ENCODE measurements at places on chromosomes 6 and 20.

- no peak for DNase-seq
Observed at GRCh38 chr6:14661691-14662090, 544.1 kb downstream of the CD83 start.

GRCh38 chr20:33601861-33602260 is 60.3 kb upstream of the C20orf144 start:
- no peak for DNase-seq

- no peak for DNase-seq
Observed at GRCh38 chr6:30530014-30530413, 26.3 kb downstream of the GNL1 start.

GRCh38 chr6:169215201-169215681 is 38.4 kb downstream of the THBS2 start:
- no peak for DNase-seq

GRCh38 chr6:7166410-7167293 is 58.9 kb downstream of the RREB1 start:
- DNase-seq, result no peak

GRCh38 chr6:36353411-36353915 is 16.8 kb upstream of the BNIP5 start:
- no peak for DNase-seq

DNA sequence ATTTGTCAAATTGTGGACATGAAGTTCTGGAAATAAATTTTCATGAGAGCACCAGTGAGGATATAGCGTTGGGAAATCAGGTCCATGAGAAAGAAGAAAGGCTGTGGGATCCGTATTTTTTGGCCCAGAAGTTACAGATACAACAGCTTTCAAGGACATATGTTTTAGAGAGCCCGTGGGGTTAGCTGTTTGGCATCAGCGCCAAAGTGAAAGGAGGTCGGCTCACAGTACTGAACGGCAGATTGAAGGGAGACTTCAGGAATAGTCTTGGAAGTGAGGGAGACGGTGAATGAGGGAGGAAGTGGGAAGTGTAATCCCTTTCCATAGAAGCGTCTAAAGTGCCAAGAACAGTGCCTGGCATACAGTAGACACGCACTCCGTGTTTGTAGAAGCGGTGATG is 31.8 kb downstream of the ZDHHC14 start:
- no peak for DNase-seq

DNA sequence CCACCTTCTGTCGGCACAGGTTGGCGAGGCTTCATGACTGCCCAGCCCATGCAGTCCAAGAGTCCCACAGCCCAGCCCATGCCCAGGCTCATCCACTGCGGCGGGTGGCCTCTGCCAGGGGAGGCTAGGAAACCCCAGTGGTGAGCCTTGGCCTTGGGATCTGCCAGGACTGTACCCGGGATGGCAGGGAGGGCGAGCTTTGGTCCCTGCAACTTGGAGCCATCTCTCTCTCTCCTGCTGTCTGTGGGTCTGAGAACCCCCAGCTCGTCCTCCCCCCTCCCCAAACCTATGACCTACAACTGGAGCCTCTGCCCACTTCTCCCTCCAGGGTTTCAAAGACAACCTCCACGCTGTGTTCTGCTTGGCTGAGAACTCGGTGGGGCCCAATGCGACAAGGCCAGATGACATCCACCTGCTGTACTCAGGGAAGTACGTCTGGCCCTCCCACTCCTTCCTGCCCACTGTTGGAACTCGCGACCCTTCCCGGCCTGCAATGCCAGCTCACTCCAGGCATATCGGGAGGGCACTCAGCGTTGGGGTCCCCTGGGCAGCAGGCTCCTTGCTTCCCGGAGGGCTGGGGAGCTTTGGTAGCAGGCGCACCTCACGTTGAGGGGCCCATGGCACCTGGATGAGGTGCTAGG is 19.7 kb downstream of the NPEPL1 start:
- no peak for DNase-seq

DNA sequence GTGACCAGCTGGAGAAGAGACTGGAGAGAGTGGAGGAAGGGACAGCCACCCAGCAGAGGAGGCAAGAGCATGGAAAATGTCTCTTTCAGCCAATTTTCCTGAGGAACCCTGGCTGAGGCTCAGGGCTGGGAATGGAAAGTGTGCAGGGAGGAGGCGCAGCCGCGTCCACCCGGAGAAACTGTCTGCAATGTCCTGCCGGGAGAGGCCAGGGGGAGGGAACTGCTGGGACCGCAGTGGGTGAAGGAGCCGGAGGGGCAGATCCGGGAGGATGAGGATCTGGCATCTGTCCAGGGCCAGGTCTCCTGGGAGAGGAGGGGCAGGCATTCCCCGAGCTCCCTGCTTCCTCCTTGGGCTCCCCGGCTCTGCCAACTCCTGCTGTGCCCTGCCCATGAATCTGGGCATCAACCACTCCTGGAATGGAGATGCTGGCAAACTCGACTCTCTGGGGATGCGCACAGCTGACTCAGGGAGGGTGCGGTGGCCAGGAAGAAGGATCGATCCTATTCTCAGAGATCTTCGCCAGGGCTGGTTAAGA is 17.4 kb upstream of the HM13 start:
- no peak for DNase-seq

DNA sequence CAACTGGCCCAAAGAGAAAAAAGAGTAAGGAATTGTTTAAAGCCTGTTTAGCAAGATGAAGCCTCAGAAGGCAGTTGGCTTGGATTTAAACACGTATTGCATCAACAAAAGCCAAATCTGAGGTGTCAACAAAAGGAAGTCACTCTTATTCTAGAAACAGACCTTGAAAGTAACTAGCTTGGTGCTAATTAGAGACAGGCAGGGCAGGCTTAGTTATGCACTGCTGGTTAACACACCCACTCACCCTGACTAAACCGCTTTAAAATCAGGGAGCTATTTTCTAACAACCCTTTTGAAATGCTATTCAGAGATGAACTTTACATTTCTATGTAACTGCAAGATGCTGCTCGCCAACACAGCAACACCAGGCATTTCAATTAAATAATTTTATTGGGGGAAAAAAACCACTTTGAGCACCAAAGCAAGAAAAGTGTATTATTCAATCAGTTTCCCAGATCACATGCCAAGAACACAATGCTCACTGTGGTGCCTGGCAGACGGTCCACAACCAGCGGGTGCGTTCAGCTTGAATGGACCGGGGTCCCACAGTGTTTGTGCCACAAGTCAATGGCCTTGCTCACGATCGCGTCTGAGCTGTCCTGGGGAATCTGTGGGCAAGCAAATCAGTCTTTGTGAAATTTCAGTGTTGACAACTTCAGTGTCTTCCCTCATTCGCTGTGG is 23.6 kb downstream of the TBC1D7 start:
- no peak for DNase-seq

DNA sequence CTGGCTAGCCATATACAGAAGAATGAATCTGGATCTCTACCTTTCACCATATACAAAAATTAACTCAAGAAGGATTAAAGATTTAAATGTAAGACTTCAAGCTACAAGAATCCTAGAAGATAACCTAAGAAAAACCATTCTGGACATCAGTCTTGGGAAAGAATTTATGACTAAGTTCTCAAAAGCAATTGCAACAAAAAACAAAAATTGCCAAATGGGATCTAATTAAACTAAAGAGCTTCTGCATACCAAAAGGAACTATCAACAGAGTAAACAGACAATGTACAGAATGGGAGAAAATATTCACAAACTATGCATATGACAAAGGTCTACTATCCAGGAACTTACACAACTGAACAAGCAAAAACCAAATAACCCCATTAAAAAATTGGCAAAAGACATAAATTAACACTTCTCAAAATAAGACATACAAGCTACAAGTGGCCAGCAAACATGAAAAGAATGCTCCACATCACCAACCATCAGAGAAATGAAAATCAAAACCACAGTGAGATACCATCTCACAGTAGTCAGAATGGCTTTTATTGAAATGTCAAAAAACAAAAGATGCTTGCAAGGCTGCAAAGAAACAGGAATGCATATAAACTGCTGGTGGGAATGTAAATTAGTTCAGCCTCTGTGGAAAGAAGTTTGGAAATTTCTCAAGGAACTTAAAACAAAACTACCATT is 66.8 kb upstream of the RSPO3 start:
- no peak for DNase-seq

DNA sequence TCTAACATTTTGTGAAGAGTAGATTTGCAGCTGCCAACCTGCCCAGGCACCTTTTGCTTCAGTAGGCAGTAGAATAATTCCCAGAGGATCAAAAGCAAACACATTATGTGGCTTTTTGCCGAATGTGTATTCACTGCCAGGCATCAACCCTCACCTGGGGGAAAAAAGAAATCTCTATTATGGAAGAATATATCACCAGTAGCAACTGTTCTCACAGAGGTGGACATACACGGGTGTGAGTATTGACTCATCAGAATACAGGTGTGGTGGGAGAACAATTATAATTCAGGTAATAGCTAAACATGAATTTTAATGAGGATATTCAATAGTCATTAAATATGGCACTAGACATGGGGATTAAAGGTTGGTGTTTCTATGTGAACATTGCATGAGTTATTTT is 910.7 kb downstream of the TFAP2A start:
- no peak for DNase-seq

DNA sequence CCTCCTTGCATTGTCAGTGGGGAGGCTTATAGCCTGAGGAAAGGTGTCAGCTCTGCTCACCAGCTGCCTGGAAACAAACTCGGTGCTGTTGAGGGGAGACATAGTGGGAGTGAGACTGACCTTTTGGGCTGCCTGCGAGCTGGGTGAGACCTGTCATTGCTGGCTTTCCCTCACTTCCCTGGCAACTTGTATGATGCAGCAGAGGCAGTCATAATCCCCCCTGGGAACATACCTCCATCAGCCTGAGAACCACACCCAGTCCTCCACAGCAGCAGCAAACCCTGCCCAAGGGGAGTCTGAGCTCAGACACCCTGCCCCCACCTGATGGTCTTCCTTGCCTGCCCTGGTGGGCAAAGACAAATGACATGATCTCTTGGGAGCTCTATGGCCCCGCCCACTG is 521.2 kb upstream of the IMPG1 start:
- DNase-seq, result no peak
